ENCODE measurements at places on chromosomes 5 and 9.

- DNase-seq: no peak
These were observed 355.1 kb upstream of the GRIA1 start for GRCh38 chr5:153135411-153135810.

GRCh38 chr9:108640230-108640629 lies 215.6 kb downstream of the ACTL7B start:
- DNase-seq: no peak

GRCh38 chr5:123813937-123814624 lies 302.1 kb downstream of the CSNK1G3 start:
- no peak for DNase-seq

DNA sequence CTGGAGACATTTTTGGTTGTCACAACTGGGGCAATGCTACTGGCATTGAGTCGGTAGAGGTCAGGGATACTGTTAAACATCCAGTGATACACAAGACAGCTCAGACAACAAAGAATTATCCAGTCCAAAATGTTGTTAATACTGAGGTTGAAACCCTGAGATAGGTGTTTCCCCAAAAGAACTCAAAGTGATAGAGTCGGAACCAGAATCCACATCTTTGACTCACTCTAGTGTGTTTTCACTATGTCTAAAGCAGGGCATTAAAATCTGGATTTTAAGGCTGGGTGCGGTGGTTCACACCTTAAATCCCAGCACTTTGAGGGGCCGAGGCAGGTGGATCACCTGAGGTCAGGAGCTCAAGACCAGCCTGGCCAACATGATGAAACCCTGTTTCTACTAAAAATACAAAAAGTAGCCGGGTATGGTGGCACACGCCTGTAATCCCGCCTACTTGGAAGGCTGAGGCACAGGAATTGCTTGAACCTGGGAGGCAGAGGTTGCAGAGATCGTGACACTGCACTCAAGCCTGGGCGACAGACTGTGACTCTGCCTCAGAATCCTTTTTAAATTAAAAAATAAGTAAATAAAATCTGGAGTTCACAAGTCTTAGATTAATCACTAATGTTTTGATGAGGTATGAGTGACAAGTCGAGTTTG lies 17.0 kb downstream of the SLC31A1 start:
- no peak for DNase-seq

DNA sequence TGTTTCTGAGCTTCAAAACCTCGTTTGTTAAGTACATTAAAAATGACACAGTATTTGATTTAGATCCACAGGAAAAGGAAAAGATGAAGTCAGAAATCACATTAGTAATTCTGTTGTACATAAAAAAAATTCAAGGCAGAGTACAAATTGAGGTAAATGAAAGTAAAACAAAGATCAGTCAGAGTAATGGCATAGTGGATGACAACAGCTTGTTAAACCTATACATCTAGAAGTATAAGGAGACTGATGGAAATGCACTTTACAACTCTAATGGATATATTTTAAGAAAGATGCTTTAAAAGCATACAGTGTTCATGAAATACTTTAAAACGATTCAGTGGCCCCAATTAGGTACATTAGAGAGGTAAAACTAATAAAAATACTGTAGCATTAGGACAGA lies 631.3 kb upstream of the SEMA6A start:
- DNase-seq: no peak

DNA sequence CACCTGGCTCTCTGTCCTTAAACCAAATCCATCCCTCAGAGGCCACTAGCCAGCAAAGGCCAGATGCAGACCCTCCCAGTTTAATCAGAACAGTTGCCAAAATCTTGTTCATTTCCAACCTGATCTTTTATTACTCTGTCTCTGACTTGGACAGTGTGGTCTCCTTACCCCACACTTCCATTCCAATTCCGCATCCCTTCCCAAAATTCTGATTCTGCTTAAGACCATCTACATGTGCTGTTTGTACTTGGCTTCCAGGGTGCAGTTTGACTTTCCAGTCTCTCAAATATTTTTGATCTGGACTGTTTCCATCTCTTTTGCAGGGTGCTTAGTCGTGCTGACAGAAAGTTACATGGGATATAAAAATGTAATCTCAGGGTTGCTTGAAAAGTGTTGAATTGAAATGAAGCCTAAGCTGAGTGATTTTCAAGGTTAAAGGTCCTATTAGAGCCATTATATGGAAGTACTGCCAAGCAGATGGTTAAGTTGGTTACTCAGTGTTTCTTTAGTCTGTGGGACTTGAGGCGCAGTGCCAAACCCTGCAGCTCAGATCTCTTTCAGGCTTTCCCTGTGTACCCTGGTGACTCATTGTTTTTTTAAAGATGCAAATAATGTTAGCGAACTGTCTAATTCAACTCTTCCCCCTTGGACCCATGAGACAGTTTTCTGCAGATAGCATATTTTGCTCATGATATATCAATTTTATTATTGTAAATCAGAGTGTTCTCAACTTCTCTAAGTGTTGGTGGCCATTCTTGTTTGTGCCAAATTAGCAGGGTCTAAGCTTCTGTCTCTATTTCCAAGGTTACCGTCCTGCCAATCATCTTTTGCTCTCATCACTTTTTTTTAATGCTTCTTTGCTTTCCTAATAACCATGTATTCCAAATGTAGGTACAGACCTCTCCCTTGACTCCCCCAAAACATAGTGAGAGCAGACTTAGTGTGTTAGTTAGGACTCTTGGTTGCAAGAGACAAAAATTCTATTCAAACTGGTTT lies 18.2 kb upstream of the DCP2 start:
- no peak for DNase-seq

- no peak for DNase-seq
These were observed 163.8 kb upstream of the PAPPA start for GRCh38 chr9:115989831-115990230.

GRCh38 chr9:100125236-100125635 lies 26.2 kb downstream of the INVS start:
- DNase-seq: no peak

DNA sequence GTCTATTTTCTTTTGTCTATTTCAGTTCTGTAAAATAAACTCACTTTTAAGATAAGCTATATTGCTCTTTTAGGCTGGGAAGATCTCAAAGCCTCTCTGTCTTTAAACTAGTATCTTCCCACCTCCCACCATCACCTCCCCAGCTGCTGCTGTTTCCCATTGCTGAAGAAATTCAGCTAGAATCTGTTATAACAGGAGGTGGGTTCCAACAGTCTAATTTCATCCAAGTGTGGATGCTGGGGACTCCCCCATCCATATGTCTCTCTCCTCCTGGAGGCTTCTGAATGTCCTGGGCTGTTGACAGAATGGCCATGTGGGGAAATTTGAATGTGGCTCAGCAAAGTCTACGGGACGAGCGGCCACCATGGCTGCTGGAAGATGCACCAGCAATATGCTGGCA lies 301.0 kb downstream of the RASEF start:
- no peak for DNase-seq

GRCh38 chr5:38191693-38192092 lies 66.7 kb upstream of the EGFLAM start:
- DNase-seq: no peak

GRCh38 chr5:174189654-174190541 lies 144.4 kb downstream of the NSG2 start:
- DNase-seq: no peak

DNA sequence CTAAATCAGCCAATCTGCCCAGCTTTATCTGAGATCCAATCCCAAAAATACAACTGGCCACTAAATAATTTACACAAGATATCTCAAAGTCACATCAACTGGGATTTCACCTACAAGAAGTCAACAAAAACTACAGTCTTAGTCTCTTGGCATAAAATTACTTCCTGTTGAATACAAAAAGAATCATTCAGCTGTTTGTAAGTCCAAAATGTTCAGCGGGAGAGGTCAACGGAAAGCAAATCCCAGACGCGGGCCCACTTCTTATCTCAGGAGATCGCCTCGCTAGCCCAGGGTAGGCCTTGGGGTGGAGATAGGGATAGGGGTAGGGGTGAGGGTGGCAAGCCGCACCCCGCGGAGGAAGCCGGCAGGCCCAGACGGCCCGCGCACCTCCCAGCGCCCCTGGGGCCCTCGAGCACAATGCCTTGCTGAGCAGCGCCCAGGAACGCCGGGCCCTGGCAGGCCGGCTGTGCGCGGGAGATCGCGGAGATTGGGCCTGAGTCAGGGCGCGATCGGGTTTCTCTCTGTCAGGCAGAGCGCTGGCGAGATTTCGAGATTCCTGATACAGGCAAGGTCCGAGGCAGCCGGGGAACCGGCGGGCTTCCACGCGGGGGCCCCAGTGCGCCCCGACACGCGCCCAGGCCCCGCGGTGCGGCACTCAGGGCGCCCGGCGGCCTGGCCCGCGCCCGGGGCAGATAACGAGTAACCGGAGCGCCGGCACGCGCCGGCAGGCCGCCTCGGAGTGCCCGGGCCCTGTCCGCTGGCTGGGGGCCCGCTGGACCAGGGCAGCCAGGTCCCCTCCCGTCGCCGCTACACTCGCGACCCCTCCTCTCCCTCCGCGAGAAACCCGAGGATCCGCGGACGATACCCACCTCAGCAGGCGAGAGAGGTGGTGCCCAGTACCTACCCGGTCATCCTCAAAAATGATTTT lies 601 bp downstream of the HINT1 start:
- DNase-seq: peak; percentile 63

DNA sequence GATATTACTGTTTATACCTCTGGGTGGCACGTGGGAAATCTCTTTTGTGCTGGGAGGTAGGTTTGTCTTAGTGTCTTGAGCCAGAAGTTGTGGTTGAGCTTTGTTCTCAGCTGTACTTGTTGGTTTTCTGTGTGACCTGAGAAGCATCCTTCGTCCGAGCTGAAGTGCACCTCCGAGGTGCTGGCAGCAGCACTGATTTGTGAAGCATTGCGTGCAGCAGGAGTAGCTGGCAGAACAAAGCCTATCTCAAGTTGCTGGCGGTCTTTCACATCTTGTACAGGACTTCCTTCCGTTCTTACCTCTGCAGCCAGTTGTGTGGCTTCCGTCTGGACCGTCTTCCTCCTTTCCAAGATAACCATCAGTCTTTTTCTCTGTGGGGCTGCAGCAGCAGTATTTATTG lies 4.3 kb downstream of the PRRC2B start:
- DNase-seq: no peak

DNA sequence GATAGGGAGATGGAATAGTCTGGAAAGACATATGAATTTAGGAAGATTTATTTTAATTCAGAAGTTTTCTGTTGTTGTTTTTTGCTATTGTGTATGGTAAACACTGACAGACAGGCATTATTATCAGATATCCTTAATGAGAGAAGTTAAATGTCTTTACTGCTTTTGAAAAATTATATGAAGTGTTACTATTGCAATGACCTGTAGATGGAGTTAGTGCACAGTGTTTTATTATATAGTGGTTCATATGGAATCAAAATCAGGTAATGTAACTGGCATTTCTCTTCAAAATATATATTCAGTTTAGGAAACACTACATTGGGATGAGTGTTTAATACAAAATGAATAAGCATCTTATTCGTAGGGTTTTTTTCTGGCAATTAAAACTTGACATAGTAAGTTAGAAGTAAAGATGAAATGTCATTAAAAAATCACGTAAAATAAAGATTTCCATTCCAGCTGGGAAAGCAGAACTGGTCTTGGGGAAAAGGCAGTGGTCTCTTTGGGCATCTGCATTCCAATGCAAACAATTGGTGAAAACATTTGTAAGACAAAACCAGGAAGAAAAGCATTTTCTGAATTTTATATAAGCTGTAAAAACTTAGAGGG lies 3.9 kb downstream of the GABRA1 start:
- DNase-seq: no peak

DNA sequence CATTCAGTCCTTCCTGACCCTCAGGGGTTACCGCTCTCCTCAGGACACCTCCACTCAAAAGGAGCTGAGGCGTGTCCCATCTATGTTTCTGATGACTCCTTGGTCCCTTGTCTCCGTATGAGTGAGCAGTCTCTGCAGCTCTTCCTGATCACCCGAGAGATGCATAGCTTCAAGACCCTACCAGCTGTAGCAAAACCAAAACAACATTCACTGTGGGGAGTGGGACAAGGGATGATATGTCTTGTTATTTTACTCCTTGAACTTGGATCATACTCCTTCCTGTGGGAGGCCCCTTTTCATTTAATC lies 14.4 kb downstream of the GLDC start:
- DNase-seq: no peak

DNA sequence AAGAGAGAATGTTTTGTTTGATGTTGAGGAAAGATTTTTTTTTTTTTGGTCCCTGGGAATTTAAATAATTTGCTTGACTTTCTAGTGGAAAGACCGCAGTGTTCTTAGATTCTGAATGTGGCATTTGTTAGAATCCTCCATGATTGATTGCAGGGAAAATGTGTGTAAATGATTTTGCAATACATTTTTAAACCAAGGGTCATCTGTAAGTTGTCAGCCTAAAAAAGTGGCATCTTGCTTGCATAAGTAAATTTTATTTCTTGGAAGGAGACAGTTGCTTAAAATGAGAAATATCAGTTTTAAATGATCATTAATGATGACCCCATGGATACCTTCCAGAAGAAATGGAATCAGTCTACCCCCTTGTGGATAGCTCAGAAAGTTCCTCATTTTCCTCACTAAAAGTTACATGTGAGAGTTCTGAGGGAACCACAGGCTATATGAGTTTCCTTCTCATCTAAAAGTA lies 105.1 kb upstream of the SLC25A48 start:
- DNase-seq: no peak

GRCh38 chr5:137300411-137301240 lies 198.5 kb downstream of the SPOCK1 start:
- DNase-seq: no peak

GRCh38 chr5:113632996-113633395 lies 119.5 kb downstream of the YTHDC2 start:
- no peak for DNase-seq

DNA sequence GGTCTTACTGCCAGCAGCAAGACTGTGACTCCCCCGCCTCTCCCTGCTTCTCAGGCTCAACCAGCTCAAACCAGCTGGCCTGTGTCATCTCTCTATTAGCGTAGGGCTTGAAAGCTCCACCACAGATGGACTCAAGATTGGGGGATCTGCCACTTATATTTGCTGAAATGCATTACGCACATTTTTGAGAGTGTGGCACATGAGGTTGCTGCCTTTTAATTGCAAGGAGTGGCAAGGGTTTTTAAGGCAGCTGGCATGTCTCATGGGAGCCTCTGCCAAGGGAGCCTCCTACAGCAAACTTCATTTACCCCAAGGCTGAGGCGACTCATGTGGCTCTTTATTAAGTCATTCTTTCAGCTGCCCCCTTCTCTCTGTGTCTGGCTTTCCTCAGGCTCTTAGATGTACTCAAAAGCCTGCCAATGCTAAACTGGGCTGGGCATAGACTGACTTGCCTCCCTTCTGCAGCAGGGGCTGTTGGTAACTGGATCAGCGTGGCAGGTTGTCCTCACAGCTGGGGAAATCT lies 219.3 kb downstream of the SMARCA2 start:
- DNase-seq: no peak

- no peak for DNase-seq
These were observed 6.3 kb upstream of the UNC5A start for GRCh38 chr5:176803943-176804498.

- no peak for DNase-seq
These were observed 671.1 kb downstream of the TAF11L14 start for GRCh38 chr5:18305288-18305924.

GRCh38 chr5:179192185-179192890 lies 132.2 kb downstream of the ZNF354C start:
- no peak for DNase-seq

DNA sequence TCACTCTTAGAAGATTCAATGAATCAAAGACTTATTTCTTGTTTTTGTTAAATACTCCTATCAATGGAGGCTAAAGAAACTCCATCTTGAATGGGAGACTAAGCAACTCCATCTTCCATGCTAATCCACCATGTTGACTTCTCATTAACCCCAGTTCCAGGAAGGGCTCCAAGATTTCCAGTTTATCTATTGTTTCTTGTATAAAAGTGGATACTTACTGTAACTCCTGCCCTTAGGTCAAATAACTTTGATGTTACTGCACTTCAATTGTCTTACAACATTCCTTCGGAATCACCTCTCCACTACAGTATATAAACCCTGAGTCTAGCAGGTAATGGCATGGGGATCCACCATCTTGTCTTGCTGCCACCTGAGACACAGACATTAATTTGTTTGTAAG lies 63.0 kb downstream of the PUM3 start:
- DNase-seq: no peak

All from activated naive CD4-positive, alpha-beta T cell (primary cell).